ENCODE measurements at places on chromosomes 3 and 15. TPM values are rescaled to one million over a fixed set of nuclear protein-coding genes. Genes with fewer than 3 reads are reported as not detected.

The WDR93 gene
- total RNA-seq = not detected

The SLC9C1 gene
- total RNA-seq = 1.0 TPM

The CLDN16 gene
- total RNA-seq = under 0.01 TPM

The CLSTN2 gene
- 4.7 TPM for total RNA-seq

Measured in skeletal muscle tissue (tissue), 5 donors.